ENCODE measurements at places on chromosomes 3 and 15.
A peak's percentile ranks its signal among the peaks of the same experiment; 100 is the strongest.

DNA sequence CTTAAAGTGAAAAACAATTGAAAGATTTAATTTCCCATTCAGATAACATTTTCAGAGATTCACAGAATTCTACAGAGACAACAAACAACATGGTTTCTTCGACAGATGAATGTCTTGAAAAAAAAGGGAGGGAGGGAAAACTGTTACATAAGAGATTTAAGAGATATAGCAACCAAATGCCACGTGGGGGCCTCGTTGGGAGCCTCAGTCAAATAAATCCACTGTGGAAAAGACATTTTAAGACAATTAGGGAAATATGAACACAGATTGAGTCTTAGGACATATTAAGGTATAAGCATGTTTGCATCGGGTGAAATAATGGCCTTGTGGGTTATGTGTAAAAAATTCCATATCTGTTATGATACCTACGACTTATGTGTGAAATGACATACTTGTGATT, 5.0 kb upstream of the PRRT3 start:
- DNase-seq: peak; percentile 23

DNA sequence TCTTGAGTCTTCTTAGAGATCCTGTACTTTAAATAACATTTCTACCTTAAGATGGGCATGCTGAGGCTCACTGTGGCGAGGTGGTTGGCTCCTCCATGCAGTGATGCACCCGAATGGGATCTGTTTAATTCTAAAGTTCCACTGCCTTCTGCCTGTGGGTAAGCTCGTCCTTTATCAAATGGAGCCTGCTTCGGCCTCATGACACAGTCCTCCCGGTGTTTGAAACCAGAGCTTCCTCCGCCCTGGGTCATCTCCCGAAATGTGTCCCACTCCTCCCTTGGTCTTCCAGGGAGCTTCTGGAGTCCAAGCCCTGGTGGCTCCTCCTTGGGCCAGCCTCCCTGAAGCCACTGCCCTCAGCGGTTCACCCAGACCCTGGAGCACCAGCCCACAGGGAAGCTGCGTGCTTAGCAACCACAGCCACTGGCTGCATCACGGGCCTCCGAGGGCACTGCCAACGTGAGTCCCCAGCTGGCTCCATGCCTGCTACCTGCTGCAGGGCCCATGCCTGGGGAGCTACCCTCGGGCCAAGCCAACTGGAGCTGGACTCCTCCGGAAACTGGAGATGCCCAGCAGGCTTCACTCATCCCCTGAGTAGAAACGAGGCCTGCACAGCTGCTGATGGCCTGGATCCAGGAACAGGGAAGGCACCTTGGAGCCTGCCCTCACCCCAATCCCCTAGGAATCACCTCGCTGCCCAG, 3.3 kb downstream of the RHCG start:
- no peak for DNase-seq

GRCh38 chr15:90642464-90643300, 74.5 kb upstream of the BLM start:
- DNase-seq: no peak

DNA sequence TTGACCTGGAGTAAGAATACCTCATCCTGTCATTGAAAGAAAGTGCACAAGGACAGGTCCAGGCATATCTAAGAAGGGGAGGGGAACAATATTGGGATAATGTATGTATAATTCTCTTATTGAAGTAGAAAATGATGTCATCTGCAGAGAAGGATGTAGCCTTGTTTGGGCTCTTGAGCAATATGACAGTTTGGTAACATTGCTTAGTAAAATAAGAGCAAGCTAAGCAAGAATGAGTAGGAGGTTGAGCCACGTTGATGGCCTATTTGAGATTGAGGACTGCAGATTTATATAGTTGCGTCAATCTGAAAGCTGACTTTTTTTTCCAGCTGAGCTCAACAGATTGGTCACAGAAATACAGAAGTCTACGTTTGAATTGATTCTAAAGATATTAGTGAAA, 145.2 kb downstream of the FILIP1L start:
- DNase-seq: no peak

GRCh38 chr3:75192146-75192616, 471.9 kb upstream of the FRG2C start:
- peak; percentile 16 for DNase-seq

DNA sequence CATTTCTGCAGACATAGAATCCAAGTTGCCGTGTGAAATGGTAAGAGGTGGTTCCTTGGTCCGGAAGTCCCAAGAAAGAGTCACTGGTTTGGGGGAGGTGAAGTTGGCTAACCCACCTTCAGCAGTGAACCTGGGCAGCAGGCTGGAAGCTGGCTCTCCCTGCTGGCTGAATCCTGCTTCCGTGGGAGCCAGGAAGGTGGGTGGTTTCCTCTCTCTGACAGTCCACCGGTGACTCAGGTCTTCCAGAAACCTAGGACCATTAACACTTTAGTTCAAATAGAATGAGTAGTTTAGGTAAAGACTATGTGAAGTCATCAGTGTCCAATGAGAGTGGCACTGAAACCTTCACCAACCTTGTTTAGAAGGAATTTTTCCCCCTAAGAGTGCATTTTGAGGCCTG, 87.4 kb upstream of the CACNA2D3 start:
- no peak for DNase-seq

GRCh38 chr3:88282528-88283241, 132.9 kb downstream of the C3orf38 start:
- DNase-seq: no peak

GRCh38 chr3:10259036-10259435, 10.8 kb downstream of the TATDN2 start:
- DNase-seq: no peak

All from astrocyte of the spinal cord (primary cell).